ENCODE measurements at places on chromosomes 12 and 14.
A peak's percentile ranks its signal among the peaks of the same experiment; 100 is the strongest.

GRCh38 chr14:103521438-103521950 lies 1.1 kb downstream of the CKB start:
- no peak for DNase-seq

DNA sequence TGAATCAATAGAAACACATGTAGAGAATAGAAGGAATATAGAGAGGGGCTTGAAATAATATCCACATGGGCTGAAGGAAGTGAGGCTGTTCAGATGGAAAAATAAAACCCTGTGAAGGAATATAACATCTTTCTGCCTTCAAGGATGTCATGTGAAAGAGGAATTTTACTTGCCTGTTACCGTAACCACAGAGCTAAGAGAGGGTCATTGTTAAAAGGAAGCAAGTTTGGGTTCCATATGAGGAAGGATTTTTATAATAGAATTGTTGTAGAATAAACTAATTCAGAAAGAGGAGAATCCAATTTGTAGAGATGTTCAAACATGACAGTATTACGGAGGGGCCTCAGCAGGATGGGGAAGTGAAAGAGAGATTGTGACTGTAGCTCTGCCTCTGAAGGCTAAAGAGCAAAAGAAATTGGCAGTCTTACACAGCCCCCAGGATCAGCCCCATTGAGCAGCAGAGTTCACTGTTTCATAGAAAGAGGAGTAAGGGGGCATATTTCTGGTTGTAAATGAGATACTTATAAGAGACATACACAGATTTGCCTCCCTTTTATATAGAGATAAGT lies 41.8 kb upstream of the PTPRR start:
- DNase-seq = no peak

DNA sequence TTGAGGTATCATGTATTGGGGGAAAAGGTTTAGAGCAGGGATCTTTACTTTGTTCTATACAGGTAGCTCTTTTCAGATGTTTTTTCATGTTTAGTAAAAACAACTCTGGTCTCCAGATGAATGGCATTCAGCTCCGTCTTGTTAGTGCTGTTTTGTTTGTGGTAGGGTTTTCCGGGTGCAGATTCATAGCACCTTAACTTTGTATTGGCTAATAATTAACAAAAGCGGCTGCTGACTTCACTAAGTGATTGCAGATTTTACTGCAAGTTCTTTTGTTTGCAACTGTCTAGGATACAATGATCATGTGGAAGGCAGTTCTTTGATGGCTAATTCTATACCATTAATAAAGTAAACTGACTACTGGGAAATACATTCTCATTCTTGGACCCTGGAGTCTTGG lies 32.2 kb upstream of the BHLHE41 start:
- DNase-seq = no peak

DNA sequence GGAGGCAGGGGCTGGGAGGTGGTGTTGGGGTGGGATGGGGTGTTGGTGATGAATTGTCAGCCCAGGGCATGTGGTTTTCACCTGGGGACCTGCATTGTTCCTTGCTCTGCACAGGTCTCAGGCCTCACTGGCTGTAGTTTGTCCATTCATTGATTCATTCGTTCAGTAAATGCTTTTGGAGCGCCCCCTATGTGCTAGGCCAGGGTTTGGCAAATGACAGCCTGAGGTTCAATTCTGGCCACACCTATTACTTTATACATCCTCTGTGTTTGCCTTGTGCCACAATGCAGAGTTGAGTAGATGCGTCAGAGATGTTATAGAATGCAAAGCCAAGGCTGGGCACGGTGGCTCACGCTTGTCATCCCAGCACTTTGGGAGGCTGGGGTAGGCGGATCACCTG lies 4.7 kb downstream of the ADCK1 start:
- peak; percentile 58 for DNase-seq

DNA sequence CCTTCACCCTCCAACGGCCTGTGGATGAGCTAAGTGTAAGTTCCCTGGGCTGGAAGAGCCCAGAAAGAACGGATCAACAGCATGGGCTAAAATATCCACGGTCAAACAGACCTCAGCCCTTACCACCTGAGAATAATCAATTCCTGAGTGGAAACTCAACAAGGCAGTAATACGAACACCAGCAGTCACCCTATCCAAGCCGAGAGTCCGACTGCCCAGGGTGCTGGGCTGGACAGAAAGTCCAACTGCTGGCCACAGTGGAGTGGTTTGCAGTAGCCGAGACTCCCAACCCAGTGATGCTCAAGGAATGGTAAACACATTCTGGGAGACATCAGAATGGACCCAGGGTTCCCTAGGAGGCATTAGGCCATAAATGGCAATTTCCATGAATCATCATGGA lies 36.8 kb downstream of the ANO2 start:
- DNase-seq = no peak

- DNase-seq = no peak
These were observed 299.8 kb upstream of the PRKD1 start for GRCh38 chr14:30227436-30227835.

- DNase-seq = no peak
These were observed 16.3 kb upstream of the IRF2BPL start for GRCh38 chr14:77044783-77045237.

- DNase-seq = no peak
These were observed 164.8 kb downstream of the SLC41A2 start for GRCh38 chr12:104793285-104793684.

DNA sequence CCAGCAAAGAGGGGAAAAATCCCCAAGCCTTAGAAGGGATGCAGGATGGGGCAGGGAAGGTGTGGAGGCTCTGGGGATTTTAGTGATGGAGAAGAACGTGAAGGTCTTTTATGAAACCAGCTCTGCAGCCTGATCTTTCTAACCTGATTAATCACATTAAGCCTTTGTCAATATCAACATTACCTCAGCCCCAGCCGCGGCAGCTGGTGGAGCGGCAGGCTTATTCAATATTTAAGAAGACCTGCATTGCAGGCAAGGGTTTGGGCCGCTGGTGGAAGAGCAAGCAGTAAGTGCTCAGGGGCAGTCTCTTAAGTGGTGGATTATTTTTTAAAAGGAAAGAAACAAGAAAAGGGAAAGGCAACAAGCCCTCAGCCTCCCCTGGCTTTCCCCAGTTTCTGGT lies 16.6 kb downstream of the RPH3A start:
- DNase-seq = no peak

- no peak for DNase-seq
These were observed 175.3 kb downstream of the PRKD1 start for GRCh38 chr14:29752221-29752923.

GRCh38 chr12:26767116-26767515 lies 65.9 kb downstream of the ITPR2 start:
- no peak for DNase-seq

DNA sequence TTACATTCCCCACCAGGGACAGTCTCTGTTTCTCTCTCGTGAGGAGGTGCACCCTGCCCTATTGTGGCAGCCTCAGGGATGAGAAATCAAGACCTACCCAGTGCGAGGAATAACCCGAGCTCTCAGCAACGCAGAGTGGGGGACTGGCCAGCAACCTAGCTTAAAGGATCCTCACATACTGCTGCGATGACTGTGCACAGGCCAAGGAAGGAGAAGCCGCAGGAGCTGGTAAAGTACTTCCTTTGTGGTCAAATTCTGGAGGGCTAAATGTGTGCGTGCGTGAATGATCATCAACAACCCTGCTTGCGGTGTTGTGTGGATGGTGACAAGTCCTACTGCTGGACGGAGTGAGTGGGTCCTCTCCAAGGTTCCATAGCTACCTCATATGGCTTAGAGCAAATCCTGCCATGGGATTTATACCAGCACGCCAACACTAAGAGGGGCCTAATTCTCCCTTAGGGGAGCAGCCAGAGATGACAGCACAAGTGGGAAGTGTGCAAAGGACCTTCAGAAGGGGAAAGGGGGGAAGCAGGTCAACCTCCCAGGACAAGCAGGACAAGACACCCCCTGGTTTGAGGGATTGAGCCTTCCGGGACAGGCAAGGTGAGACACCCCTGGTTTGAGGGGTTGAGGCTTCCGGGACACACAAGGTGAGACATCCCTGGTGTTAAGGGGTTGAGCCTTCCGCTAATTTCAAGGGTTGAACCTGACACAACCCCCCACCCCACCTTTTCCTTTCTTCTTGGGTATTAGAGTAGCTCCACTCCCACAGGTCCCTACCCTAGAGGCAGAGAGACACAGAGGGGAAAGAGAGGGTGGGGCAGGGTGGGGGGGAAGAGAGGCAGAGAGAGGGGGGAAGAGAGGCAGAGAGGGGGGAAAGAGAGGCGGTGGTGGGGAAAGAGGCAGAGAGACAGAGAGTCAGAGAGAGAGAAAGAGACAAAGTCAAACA lies 58.8 kb upstream of the AP4S1 start:
- DNase-seq = no peak

DNA sequence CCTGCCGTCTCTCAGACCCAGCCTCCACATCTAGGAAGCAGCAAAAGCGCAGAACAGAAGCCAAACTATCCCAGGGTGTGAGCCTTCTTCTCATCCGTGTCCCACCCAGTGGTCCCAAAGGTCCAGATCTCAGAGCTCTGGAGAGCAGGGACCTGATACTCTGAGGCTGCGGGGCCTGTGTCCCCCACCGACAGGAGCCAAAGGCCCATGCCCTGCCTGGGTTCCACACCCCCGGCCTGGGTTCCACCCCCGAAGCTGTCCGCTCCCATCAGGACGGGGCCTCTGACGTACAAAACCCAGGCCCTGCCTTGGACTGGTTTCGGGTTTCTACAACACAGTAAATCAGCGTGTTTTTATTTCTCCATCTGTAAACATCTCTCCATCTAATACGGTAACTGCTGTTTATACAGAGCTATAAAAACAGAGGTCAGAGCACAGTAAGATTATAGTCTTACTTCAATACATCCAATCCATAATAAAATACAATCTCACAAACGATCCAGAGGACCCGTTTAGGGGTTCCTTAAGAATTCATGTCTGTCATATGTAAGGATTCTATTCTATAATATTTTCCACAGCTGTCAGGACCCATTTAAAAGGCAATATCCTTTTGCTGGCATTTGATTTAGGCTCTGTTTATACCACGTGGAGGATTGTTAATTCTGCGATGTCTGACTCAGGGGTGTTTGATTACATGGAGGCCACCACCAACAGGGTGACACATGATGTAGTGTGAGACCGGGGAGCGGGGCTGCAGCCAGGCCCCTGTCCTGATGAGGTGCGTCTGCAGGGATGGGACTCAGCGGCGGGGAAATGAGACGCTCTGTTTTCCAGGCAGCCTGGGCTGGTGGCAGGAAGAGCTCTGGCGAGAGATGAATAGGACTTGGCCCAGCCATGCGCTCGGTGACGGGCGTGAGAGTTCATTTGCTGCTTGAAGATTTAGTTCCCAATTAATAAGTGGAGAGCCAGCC lies 110.3 kb downstream of the DICER1 start:
- no peak for DNase-seq

- no peak for DNase-seq
These were observed 26.2 kb upstream of the AP4S1 start for GRCh38 chr14:30999038-30999773.

DNA sequence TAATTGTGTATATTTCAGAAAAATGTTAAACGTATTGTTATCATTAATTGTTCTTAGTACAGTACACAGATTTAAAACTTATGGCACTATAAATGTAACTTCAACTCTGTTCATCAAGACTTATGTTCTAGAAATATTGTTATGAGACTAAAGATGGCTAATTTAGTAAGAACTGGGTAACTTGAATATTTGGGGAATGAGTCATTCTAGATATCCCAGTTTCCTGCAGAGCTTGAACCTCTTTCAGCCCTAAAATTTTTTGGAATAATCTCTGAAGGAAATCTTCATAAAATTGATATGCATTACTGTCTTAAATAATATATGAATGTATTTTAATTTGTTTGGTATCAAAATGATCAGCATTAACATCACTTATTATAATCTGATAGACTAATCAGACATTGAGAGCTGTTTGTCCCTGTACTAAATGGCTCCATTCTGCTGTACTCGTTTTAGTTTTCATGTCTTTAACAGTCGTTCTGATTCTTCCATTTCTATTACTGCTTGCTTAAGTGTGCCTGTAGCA lies 87.1 kb downstream of the VEZT start:
- DNase-seq = no peak

DNA sequence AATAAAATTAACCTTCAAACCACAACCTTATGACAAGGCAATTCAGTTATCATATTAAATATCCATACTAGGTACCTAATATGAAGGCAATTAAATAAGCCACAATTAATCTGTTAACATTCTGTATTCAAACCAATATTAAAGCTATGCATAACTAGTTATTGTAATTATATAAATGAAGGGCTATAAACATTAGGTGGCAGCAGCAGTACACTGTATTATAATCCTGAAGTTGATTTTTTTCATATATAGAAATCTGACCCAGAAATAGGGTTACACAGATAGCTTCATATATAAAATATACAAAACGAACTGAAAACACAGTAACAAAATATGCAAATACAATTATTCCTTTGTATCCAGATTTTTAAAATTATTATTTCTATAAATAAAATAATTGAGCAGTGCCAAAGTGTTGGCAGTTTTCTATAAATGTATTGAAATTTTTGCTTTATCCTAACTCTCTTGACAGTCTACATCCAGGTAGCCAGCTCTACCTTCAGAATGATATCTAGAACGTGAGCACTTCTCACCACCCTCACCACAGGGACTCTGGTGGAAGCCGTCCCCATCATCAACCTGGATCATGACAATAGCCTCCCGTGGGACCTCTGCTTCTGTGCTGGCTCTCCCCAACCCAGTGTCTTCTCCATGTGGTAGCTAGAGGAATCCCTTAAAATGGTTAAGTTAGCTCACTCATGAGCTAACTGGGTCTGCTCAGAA lies 136.2 kb downstream of the MED13L start:
- DNase-seq = peak; percentile 61

GRCh38 chr14:104795781-104796686 lies 486 bp upstream of the AKT1 start:
- DNase-seq = peak; percentile 17

DNA sequence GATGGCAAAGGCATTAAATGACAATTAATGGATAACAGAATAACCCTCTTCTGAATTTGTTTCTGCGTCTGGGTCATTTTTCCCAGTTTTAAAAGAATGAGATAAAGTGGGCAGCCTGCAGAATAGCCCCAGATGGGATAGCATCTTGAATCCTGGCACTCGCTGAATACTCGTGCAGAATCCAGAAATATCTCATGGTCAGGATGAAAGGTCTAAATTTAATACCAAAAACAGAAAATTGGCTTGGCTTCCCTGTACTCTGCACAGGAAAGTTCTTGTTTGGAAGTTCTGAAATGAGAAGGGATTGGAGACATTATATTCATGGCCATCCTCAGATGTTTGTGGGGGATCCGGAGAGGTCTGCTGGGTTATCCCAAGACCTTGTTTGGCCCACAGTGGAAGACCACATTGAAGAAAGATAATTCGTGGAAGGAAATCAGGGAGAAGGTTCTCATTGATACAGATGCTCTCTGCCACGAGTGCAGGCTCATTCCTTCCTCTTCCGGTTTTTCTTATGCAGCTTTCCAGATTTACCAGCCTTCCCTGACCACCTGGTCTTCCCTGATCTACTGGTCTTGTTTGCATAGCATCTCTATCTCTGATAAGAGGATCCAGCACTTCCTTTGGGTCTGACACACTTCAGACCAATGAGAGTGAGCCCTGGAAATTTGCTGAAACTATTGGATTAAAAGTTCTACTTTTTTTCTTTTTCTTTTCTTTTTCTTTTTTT lies 6.0 kb upstream of the IFT81 start:
- no peak for DNase-seq

DNA sequence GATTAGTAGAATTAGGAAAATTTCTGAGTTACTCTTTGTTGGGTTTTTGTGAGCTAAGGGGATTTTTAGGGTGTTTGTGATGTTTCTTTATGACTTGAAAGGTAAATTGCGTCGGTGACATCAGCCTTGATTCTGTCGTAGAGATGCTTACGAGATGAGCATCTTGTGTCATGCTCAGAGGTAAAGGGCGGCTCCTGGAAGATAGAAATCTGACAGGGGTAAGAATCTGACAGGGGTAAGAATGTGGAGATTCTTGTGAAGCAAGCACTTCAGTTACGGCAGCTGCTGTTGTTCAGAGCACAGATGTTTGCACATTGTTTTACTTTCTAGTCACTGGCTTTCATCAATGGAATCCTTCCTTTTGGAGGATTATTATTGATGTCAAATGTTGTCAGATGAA lies 22.5 kb downstream of the EML1 start:
- DNase-seq = no peak

Measured in OCI-M1 (cell line).